Liver (tissue), 10 donors: ENCODE measurements at places on chromosomes 16 and 17.

DNA sequence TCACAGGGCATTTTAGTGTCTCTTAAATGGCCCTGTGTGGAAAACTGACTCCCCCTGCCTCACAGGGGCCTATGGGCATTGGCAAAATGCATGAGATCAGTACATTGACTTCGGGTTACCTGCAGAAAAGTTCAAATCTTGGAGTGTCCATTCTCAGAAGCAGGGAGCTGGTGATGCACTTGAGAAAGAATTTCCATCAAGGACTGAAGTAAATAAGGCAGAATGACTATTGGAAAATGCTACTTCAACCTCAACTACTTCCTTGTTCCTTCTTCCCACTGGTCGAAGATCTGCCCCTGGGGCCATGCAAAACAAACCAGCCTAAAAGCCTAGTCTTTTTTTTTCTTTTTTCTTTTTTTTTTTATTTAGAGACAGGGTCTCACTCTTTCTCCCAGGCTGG is 13.8 kb upstream of the GSDMA start:
- no peaks in the 10 kb centered on the region for H3K36me3 ChIP-seq
- DNase-seq: no peak
- H3K27me3 ChIP-seq: no peaks in the 10 kb centered on the region
- H3K4me1 ChIP-seq: peaks cover 36% of the 10 kb centered on the region

GRCh38 chr17:35891269-35891668 is 11.1 kb upstream of the CCL5 start:
- H3K4me3 ChIP-seq: no peak overlapping the region

DNA sequence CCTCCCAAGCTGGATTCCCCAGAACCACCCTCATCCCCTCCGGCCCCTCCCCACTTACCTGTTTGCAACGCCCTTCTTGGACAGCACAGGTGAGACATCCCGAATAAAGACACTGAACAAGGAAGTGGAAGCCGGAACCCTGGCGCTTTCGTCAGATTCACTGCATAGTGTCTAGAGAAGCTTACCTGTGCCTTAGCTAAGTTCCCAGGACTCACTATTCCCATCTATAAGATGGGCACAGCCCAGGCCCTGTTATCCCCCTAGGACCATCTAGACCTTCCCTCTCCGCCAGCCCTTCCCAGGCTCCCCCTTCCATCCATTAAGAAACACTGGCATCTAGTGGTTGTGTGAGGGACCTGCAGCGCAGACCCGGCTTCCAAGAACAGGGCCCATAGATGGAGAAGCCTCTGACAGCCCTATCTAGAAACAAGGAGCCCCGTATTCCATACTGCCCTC is 26.9 kb upstream of the RPL38 start:
- no peak overlapping the region for H3K27ac ChIP-seq
- peaks cover 7% of the 10 kb centered on the region for H3K27me3 ChIP-seq
- no peaks in the 10 kb centered on the region for H3K36me3 ChIP-seq
- no peak overlapping the region for H3K4me3 ChIP-seq

DNA sequence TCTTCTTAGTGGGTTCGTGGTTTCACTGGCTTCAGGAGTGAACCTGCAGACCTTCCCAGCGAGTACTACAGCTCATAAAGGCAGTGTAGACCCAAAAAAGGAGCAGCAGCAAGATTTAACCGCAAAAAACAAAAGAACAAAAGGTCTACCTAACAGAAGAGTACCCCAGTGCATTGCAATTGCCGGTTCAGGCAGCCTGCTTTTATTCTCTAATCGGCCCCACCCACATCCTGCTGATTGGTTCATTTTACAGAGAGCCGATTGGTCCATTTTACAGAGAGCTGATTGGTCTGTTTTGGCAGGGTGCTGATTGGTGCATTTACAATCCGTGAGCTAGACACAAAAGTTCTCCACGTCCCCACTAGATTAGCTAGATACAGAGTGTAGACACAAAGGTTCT is 2.0 kb upstream of the ARRB2 start:
- no peaks in the 10 kb centered on the region for H3K27me3 ChIP-seq
- H3K4me1 ChIP-seq: peaks cover 36% of the 10 kb centered on the region
- no peak overlapping the region for H3K27ac ChIP-seq
- no peak for DNase-seq

- no peaks in the 10 kb centered on the region for H3K36me3 ChIP-seq
- peaks cover 35% of the 10 kb centered on the region for H3K4me1 ChIP-seq
- H3K27ac ChIP-seq: no peak overlapping the region
- no peak for DNase-seq
Measured at GRCh38 chr17:57984261-57984890, 3.7 kb downstream of the VEZF1 start.

DNA sequence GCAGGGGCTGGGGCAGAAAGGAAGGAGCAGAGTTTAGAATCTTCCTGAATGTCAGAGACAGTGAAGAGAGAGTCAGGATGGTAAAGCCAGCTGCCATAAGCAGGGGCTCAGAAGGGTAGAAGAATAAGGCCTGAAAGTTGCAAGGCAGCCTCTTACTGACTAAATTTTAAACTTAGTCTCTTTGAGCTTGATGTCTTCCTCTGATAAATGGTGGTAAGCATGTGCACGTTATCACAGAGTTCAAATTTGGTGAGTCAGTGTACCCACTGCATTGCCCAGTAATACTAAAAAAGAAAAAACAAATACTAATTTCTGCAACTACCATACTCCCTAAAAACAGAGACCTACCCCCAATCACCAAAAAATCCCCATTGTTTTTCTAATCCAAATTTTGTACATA is 45.2 kb downstream of the SIAH1 start:
- no peak overlapping the region for H3K4me3 ChIP-seq
- DNase-seq: no peak
- no peaks in the 10 kb centered on the region for H3K27me3 ChIP-seq
- no peak overlapping the region for H3K27ac ChIP-seq
- peaks cover 64% of the 10 kb centered on the region for H3K36me3 ChIP-seq

GRCh38 chr17:77425791-77426641 is 285.2 kb downstream of the SEC14L1 start:
- H3K4me3 ChIP-seq: no peak overlapping the region
- no peak for DNase-seq
- no peaks in the 10 kb centered on the region for H3K27me3 ChIP-seq
- no peaks in the 10 kb centered on the region for H3K36me3 ChIP-seq
- H3K4me1 ChIP-seq: peaks cover 80% of the 10 kb centered on the region
- H3K27ac ChIP-seq: peak overlapping the region; percentile 91

- no peaks in the 10 kb centered on the region for H3K27me3 ChIP-seq
- no peaks in the 10 kb centered on the region for H3K36me3 ChIP-seq
- no peak for DNase-seq
- H3K27ac ChIP-seq: no peak overlapping the region
Measured at GRCh38 chr16:64841071-64841470, 280.8 kb downstream of the CDH11 start.
